Esophagus squamous epithelium (tissue), 5 donors: ENCODE measurements at places on chromosomes 11 and 22.

GRCh38 chr11:48207881-48208280 is 8.7 kb upstream of the OR4B1 start:
- no peak for DNase-seq

DNA sequence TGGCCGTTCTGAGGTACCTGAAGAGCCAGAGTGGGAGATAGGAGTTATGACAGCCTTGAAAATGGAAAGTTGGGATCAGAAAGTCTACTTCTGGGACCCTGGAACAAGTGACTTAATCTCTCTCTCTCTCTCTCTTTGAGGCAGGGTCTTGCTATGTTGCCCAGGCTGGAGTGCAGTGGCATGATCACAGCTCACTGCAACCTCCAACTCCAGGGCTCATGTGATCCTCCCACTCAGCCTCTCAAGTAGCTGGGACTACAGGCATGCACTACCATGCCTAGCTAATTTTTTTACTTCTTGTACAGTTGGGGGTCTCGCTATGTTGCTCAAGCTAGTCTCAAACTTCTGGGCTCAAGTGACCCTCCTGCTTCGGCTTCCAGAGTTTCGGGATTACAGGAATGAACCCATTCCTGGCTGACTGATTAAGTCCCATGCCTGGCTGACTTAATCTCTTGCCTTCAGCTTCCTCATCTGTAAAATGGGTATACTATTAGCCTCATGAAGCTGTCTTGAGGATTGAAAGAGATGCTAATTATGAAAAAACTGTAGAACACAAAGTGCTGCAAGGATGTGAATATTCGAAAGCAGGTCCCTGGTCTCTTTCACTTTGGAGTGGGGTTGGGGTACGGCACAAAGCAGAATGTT is 87.7 kb downstream of the UBASH3B start:
- DNase-seq = no peak

GRCh38 chr11:76768909-76769560 is 14.1 kb upstream of the TSKU start:
- DNase-seq = no peak

GRCh38 chr11:111231836-111232235 is 13.7 kb upstream of the POU2AF2 start:
- no peak for DNase-seq

DNA sequence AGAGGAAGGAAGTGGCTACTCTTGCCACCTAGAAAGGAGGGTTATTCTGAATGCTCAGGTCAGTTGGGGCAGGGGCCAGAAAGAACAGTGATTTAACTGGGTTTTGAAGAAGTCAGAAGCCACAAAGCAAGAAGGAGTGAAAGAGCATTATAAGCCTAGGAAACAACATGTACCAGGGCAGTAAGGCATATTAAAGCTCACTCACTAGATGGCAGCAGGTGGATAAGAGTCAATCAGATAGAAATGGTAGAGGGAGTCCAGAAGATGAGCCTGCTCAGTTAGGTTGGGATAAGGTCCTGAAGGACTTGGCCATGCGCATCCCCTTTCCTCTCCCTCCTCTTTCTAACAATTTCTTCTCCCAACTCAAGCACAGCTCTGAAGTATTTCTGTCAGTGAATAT is 22.0 kb upstream of the PATE1 start:
- DNase-seq = no peak

GRCh38 chr11:76167590-76167989 is 38.7 kb downstream of the WNT11 start:
- DNase-seq = no peak

- DNase-seq = no peak
These were observed 3.2 kb upstream of the PLA2G3 start for GRCh38 chr22:31143537-31143936.

DNA sequence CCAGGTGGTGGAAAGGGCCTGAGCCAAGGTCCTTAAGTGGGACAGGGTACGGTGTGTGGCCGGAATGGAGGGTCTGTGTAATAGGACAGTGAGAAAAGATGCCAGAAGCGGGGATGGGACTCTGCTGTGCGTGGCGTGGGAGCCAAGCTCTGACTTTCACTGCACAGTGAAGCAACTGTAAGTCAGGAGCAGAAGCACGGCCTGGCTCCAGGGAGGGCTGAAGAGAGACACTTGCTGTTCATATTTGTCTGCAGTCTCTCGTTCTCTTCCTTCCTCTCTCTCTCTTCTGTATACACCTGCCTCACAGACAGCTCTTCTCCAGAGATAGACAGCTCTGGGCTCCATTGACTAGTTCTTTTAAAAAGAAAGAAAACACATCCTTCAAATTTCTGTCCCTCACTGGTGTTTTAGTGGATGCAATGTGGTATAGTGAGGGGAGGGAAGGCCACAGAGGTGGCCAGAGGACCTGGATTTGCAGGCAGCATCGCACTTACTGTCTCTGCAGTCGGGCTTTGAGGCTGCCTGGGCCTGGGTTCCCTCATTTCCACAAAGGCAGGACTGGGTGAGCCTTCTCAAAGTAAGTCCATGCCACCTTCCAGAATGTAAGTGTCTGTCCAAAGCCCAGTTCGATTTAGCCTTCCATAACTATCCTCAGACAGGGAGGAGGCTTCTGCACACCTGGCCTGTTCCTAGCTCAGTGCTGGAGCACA is 2.1 kb downstream of the IL17RA start:
- DNase-seq = no peak

GRCh38 chr11:60974726-60975125 is 3.2 kb downstream of the CD6 start:
- DNase-seq = no peak

DNA sequence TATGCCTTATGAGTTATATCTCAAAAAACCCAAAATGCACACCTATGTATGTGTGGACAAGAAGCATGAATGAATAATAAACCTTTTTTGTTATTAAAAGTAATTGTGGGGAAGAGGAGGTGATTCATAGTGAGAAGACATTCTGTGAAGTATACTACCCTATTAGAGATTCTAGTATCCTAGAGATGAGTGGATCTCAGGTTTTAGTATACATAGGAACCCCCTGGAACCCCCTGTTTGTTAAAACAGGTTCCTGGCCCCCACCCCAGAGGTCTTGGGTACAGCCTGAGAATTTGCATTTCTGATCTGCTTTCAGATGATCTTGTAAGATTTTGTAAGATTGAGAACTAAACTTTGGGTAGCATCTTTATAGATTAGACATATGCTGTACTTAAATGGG is 17.5 kb downstream of the NUCB2 start:
- DNase-seq = no peak

- DNase-seq = no peak
These were observed 35.0 kb upstream of the MOB2 start for GRCh38 chr11:1521382-1522080.

DNA sequence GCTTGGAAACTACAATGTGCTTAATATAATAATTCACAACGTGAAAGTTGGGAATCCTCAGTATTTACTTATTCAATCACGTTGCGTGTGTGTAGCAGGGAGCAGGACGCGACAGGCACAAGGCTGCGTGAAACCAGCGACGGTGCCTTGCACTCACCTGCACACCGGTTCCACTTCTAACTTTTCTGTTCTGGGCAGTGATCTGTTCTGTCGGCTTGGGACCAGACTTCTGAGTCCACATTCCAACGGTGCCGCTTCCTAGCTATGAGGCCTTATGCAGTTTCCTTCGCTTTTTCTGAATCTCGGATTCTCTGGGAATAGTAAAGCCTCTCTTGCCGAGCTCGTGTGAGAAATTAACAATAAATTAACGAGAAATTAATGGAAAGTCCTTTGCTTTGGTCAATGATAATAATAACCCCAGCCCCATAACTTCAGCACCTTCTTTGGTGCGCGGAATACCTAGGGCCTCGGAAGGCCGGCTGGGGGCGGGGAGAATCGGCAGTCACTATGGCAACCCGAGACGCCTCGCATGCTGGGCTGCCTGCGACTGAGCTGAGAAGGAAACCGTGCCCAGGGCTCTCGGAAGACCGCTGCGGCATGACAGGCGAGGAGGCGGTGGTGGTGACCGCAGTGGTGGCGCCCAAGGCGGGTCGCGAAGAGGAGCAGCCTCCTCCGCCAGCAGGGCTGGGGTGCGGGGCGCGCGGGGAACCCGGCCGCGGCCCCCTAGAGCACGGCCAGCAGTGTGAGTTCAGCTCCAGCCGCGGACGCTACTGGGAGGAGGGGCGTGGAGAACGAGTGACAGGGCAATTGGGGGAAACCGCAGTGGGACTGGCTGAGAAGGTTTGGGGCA is at the start of gene C11orf97:
Gene C11orf97, plus strand, starts transcription at position 530 of the 850 bp plus-strand sequence. Its CDS starts 68 bp downstream, at position 598.
- no peak for DNase-seq

DNA sequence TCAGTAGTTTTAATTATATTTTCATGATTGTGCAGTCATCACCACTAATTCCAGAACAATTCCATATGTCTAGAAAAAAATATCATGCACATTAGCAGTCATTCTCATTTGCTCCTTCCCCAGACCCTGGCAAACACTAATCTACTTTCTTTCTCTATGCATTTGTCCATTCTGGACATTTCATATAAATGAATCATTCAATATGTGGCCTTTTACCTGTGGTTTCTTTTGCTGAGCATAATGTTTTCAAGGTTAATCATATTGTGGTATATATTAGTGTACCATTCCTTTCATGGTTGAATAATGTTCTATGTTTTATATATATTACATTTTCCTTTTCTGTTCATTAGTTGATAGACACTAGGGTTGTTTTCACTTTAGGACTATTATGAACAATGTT is 811.1 kb upstream of the RAG2 start:
- no peak for DNase-seq

- DNase-seq = no peak
These were observed 1.3 kb downstream of the HIRA start for GRCh38 chr22:19429950-19430889.

DNA sequence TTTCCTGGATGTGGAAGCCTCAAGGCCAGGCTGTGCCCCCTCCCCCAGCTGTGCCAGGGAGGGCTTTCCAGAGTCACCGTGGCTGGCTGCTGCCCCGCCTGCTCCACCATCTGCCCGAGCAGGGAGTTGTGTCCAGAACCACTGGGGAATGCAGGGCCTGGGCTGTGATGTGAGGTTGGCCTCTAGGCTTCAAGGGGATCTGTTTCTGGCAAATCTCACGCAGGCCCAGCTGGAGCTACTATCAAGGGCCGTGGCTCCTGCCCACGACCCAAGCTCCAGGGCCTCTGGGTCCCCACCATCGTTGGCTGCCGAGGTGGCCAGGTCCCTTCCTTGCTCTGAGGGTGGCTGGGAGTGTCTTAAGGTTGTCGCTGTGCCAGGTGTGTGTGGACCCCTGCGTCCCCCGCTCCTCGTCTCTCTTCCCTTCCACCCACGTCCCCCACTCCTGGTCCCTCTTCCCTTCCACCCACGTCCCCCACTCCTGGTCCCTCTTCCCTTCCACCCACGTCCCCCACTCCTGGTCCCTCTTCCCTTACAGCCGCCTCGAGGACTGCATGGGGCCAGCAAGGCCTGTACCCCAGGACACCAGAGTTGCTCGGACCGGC is 6.1 kb downstream of the BRSK2 start:
- DNase-seq = no peak

GRCh38 chr22:31227186-31227585 is 15.1 kb downstream of the LIMK2 start:
- no peak for DNase-seq

- DNase-seq = no peak
These were observed 87.8 kb upstream of the PHOX2A start for GRCh38 chr11:72331761-72332160.

DNA sequence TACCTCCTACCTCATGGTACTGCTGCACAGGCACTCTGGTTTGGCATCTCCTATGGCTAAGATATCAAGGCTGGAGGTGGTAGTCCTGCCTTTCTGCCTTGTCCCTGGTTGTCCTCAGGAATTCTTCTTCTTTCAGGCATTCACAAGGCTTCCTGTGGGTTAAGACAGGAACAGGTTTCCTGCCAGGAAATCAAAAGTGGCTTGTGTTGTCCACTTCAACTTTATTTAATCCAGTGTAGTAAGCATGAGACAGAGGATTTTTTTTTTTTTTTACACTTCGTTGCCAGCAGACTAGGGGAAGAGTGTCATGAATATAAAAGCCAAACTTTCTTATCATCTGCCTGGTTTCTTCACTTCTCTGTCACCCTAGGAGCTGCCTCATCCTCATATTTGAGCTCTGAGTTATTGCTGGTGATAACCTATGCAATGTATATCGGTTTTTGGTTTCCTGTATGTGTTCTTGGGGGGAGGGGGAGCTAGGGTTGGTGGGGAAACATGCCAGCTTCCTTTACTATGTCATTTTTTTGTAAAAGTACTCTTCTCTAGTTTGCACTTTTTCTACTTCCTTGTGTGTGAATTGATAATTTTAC is 50.2 kb downstream of the XKR3 start:
- no peak for DNase-seq

GRCh38 chr11:10809373-10810160 is 841 bp upstream of the EIF4G2 start:
- no peak for DNase-seq
